Fibroblast of villous mesenchyme (primary cell): ENCODE measurements at places on chromosomes 4 and X. TPM values are rescaled to one million over a fixed set of nuclear protein-coding genes. Genes with fewer than 3 reads are reported as not detected.

DNA sequence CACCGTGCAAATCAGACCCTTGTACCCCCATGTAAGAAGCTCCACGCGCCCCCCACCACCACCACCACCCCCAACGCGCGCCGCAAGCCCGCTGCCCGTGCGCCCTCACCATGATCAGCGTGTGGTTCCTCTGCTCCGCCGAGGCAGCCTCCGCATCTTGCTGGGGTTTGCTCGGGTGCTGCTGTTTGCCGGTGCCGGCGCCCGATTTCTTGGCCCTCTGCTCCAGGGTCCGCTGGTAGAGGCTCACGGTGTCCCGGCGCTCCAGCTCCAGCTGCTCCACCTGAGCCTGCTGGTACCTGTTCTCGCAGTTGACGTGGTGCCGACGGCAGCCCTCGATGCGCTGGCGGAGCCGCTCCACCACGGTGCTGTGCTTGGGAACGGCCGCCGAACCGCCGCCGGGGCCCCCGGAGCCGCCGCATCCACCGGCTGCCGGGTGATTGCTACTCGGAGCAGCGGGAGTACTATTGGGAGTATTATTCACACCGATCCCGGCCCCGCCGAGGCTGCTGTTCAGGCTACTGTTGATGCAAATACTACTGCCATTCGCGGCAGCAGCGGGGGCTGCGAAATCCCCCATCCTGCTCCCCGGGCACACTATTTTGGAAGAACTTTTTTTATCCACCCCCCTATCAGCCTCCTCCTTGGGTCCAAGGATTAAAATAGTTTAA lies 1.1 kb downstream of the MAML3 start:
- DNase-seq = peak; percentile 44

Gene NEXMIF
- total RNA-seq = not detected in 2 replicates

- no peak for DNase-seq
Observed at GRCh38 chrX:41337140-41337539, 3.2 kb downstream of the DDX3X start.

GRCh38 chr4:145181091-145181501 lies 707 bp upstream of the OTUD4 start:
- no peak for DNase-seq

Gene TMEM31
- total RNA-seq = 0.32 TPM in 1 of 2 replicates, not detected in the other

DNA sequence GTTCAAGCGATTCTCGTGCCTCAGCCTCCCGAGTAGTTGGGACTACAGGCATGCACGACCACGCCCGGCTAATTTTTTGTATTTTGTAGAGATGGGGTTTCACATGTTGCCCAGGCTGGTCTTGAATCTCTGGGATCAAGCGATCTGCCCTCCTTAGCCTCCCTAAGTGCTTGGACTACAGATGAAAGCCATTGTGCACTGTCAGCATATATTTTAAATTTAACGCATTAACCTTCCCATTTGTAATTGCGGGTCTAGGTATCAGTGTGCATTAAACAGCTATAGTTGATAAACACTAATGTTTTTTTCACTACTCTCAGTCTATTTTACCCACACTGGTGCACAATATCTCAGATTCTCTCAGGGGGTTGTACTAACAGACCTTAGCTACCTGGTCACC lies 1930.8 kb downstream of the C4orf33 start:
- no peak for DNase-seq

Gene PACRGL
- 13.5 and 19.4 TPM in 2 replicates for total RNA-seq

- DNase-seq = peak; percentile 74
Observed at GRCh38 chr4:55468724-55469123, 73.0 kb downstream of the TMEM165 start.

Gene TEX13C
- not detected in 2 replicates for total RNA-seq

GRCh38 chr4:81314897-81315470 lies 100.0 kb upstream of the PRKG2 start:
- DNase-seq = no peak

Gene RBMXL3
- total RNA-seq = not detected in 2 replicates

DNA sequence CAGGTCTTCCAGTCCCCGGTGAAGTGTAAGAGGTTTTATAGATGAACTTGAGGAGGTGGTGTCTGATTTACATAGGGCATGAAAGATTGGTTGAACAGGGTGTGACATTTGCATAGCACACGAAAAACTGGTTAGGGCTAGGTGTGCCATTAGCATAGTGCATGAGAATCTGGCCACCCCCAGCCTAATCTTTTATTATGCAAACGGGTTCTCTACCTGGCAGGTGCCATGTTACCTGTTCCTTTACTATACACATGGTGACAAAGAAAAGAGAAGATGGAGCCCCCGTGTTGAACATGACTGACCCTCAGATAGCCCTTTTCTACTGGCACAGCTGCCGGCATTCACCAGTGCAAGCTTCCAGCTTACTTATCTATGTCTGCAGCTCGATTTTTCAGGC lies 71.0 kb downstream of the UCHL1 start:
- no peak for DNase-seq

DNA sequence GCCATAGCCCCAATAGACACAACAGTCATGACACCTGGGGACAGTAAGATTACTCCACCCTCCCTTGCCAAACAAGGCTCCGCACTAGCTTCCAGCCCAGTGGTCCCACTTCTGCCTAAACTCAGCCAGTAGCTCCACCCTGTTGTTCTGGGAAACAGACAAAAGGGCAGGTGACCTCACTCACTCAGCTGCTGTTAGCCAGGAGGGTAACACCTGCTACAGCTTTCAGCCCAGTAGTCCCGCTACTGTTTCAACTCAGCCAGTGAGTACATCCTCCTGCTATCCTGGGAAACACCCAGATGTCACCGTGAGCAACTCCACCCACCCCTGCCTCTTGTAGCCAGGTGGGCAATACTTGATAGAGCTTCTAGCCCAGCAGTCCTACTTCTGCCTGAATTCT lies 162.7 kb upstream of the CPXCR1 start:
- DNase-seq = no peak

Gene HPRT1
- 6.8 and 17.3 TPM in 2 replicates for total RNA-seq

Gene TRPC5OS
- total RNA-seq = not detected in 2 replicates

Gene BMPR1B
- 2.3 and 4.3 TPM in 2 replicates for total RNA-seq

DNA sequence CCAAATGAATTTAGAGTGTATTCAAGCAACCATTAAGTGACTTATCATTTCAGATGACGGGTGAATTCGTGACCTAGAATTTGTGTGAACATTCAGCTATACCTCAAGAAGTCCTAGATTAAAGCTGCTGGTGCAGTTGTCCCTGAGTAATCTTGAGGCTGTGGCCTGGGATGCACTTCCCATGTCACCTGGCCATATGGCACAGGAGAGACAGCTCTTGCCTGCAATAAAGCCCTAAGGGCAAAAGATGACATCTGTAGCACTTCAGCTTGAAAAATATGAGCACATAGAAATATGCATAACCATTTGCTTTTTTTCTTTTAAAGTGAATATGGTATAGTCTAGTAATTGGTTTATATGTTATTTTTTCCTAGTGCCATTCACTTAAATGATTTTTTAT lies 125.8 kb downstream of the FHDC1 start:
- no peak for DNase-seq

GRCh38 chr4:104973708-104974107 lies 173.0 kb upstream of the TET2 start:
- DNase-seq = no peak

DNA sequence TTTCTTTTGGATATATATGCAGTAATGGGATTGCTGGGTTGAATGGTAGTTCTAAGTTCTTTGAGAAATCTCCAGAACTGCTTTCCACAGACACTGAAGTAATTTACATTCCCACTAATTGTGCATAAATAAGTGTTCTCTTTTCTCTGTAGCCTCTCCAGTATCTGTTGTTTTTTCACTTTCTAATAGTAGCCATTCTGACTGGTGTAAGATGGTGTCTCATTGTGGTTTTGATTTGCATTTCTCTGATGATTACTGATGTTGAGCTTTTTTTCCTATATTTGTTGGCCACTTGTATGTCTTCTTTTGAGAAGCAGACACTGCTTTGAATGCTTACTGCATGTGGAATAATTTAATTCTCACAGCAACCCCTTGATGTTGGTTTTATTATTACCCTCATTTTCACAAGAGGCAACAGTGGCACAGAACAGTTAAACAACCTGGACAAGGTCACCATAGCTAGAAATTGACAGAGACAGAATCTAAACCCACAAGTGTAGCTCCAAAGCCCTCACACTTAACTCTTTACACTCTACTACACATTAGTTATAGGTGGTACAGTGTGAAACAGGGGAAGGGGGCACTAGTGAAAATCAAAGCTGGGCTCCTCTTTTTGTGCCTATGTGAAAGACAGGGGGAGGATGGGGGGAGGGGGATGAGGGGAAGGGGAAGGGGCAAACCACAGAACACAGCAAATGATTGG lies 96.1 kb downstream of the REELD1 start:
- DNase-seq = no peak

- peak; percentile 38 for DNase-seq
Observed at GRCh38 chrX:139826065-139827044, 106.5 kb downstream of the ATP11C start.

GRCh38 chrX:68746988-68747387 lies 81.8 kb upstream of the EFNB1 start:
- DNase-seq = no peak

- peak; percentile 43 for DNase-seq
Observed at GRCh38 chrX:154074199-154074598, 23.3 kb downstream of the MECP2 start.

Gene MYOZ2
- total RNA-seq = 0.32 and 0.43 TPM in 2 replicates

Gene HSFX1
- 0.43 and 0.64 TPM in 2 replicates for total RNA-seq

GRCh38 chr4:125986307-125986706 lies 671.6 kb downstream of the FAT4 start:
- no peak for DNase-seq

DNA sequence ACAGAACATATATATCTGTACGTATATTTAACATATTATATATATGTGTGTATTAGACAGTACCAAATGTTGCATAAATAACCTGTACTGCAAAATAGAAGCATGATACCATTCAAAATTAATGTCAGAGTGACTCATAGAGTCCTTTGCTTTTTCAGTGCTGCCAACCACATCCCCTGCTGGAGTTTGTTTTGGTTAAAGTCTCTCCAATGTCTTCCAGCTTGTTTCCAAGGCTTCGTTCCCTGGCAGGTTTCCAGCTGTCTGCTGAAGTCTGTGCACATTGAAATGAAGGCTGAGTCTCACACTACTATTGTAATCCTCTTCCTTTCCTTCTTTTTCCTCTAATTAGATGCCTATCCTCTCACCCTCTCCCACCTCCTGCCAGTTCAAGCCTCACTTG lies 14.9 kb downstream of the NRK start:
- DNase-seq = peak; percentile 64

DNA sequence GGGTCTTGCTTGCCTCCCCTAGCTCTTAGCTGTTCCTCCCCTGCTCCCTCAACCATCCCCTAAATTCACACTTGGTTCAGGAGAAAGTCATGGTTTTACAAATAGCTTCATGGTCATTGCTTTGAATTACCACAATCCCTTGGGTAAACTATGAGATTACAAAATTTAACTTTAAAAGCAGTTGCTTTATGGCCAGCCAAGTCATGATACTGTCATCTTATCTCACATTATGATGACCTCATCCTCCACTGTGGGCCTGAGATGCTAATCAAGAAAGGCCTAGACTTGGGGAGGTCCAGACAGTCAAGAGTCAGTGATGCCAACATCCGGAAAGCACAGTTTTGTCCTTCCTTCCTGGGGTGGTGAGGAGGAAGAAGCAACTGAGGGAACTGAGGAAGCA lies 10.5 kb upstream of the FGF16 start:
- peak; percentile 28 for DNase-seq

- DNase-seq = peak; percentile 61
Observed at GRCh38 chrX:46376246-46376885, 168.9 kb downstream of the ZNF674 start.

- DNase-seq = peak; percentile 4
Observed at GRCh38 chr4:61068745-61069144, 131.4 kb upstream of the ADGRL3 start.

Gene ASB12
- total RNA-seq = not detected in 2 replicates

- DNase-seq = no peak
Observed at GRCh38 chrX:2577844-2578466, 77.2 kb upstream of the DHRSX start.

- no peak for DNase-seq
Observed at GRCh38 chr4:82866706-82867385, 24.1 kb downstream of the SEC31A start.

DNA sequence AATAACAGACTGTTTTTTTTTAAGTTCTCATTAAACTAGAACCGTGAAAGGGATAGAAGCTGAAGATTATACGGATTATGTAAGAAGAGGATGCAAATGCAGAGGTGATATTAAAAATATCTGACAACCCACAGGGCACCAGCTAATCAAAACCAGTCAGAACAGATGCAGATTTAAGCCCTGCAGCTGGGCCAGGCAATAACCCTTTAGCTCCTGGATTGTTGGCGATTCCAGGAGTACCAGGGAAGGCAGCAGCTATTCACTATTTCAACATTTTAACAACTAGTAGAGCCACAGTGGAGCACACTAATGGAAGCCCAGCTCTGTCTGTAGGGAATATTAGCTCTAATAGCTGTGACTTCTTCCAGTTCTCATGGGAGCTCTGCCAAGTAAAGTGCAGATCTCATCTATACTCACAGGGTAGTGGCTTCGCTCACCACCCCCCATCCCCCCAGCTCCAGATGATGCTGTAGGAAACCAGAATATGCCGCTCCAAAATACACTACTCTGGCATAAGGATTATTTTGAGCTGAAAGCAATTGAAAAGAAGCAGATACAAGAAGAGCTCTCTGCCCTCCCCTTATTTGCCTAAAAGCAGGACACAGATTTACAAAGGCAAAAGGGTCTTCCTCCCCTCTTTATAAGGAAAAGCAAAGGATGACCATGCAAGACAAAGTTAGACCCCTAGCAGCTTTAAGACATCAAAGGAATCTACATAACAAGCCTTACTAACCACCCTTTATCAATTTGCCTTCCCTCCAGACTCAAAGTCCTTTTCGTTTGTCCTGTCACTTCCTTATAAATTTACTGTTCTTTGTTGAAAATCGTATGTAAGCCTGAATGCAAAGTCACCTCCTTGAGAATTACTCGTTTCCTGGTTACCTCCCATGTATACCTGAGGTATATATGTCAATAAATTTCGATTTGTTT lies 13.7 kb downstream of the SCD5 start:
- no peak for DNase-seq

- DNase-seq = no peak
Observed at GRCh38 chr4:140995058-140995457, 138.2 kb downstream of the RNF150 start.

- peak; percentile 73 for DNase-seq
Observed at GRCh38 chrX:155888139-155888538, 7.0 kb downstream of the VAMP7 start.

GRCh38 chrX:153827903-153828302 lies 2.4 kb downstream of the PDZD4 start:
- DNase-seq = no peak

Gene FGD1
- total RNA-seq = 10.4 and 11.0 TPM in 2 replicates

DNA sequence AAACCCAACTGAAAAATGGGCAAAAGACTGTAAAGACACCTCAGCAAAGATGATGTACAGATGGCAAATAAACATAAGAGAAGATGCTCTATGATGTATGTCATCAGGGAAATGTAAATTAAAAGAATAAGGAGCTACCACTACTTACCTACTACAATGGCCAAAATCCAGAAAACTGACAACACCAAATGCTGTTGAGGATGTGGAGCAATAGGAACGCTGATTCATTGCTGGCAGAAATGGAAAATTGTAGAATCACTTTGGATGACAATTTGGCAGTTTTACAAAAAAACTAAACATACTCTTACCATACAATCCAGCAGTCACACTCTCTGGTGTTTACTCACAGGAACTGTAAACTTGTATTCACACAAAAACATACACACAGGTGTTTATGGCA lies 222.3 kb upstream of the LDB2 start:
- DNase-seq = no peak

- DNase-seq = no peak
Observed at GRCh38 chr4:120672558-120673147, 249.9 kb downstream of the PRDM5 start.

- DNase-seq = no peak
Observed at GRCh38 chr4:113976741-113977525, 2.5 kb downstream of the ARSJ start.
